Stimulated activated CD4-positive, alpha-beta T cell treated with anti-CD3 and anti-CD28 coated beads, Interleukin-12 subunit alpha, Interleukin-12 subunit beta, amount 100 ng/mL, for 24 hours (primary cell): ENCODE measurements at places on chromosomes 13 and 19.

DNA sequence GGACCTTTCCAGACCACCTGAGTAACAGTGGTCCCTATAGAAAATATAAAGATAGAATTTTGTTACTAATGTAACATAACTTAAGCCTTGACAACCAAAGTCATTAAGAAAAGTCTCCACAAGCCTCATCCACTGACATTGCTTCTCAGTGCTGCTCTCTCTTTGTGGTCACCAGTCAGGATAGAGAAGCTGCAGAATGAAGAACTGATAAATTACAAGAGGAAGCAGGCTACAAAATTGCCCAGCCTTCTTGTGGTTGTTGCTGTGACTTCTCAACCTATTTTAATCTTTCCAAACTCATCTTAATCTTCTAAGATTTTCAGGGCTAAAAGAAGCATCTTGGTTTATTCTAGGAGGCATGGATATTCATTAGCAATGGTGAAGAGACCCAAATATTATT lies 343.8 kb downstream of the MZT1 start:
- no peak for DNase-seq

GRCh38 chr19:989381-990081 lies 5.4 kb downstream of the WDR18 start:
- DNase-seq: no peak

- DNase-seq: no peak
Measured at GRCh38 chr13:97108530-97108900, 113.6 kb upstream of the MBNL2 start.

GRCh38 chr13:113746143-113746525 lies 12.9 kb upstream of the TMEM255B start:
- DNase-seq: no peak

DNA sequence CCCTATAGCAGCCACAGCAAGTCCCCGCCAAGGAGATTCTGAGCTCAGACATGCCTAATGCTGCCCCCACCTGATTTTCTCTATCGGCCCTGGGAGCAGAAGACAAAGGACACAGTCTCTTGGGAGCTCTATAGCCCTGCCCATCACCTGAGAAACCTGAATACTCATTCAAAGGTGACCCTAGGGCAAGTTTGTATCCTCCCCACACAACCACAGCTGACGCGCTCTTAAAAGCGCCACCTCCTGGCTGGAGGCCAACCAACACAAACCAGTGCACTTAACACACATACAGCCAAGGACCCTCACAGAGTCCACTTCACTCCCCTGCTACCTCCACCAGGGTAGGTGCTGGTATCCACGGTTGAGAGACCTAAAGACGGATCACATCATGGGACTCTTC lies 8.8 kb upstream of the IGFL4 start:
- DNase-seq: no peak

DNA sequence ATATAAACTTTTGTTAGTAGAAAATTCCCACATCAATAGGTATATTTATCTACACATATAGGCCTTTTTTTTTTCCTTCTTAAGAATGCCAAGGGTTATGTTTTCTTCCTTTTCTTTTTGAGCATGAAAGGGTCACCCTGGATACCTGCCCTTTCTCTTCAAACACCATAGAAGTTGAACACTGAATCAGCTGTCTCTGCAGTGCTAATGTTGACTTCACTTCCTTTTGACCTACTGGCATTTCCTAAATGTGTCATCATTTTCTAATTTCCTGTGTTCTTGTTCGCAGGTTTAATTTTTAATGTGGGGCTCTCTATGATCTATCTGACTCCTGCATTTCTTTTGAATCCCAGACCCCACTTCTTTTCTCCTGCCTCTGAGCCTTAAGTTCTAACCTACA lies 532.0 kb downstream of the GPC6 start:
- no peak for DNase-seq

- DNase-seq: no peak
Measured at GRCh38 chr19:33809960-33810359, 13.3 kb downstream of the KCTD15 start.
